CD4-positive, alpha-beta T cell treated with Interleukin-21 for 1 hour (primary cell): ENCODE measurements at places on chromosomes 3 and 15.

- DNase-seq: no peak
These were observed 372.3 kb upstream of the IL12A start for GRCh38 chr3:159616234-159616825.

DNA sequence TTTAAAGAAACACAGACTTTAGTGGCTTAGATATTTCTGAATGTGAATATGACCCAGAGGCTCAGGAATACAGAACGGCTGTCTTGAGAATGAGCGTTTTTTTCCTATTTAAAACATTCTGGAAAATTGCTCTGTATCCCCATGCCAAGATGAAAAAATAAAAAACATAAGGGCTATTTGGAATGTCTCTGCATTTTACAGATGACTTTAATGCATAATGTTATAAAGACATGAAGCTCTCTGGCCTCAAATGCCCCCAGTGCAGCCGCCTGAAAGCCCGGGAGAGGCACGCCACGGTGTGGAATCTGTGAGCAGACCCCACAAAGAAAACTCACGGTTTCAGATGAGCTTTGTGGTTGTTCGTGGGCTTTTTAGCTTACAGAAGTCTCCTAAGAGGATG lies 322.5 kb upstream of the ICE2 start:
- DNase-seq: no peak

DNA sequence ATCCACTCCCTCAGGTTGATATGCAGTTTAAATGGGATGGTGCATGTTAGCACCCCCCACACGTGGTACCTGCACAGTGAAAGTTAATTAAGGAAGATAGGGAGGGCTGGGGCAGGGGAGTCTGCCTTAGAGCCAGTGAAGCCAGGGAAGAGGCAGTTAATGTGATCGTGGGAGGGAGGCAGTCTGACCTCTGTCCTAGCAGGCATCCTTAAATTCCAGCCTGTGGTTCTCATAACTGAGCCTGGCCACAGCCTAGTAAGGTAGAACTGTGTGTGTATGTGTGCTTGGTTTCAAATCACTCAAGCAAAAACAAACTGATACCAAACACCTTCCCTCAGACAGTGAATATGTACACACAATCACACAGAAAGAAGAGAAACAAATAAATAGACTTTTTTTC lies 319.1 kb upstream of the TLE3 start:
- DNase-seq: no peak

- no peak for DNase-seq
These were observed 7.9 kb downstream of the RTF1 start for GRCh38 chr15:41424809-41425208.

GRCh38 chr15:49423021-49423420 lies at the start of gene FGF7:
Gene FGF7, plus strand, starts transcription at chr15:49423242. Its CDS starts 1,056 bp downstream, at chr15:49424298.
- DNase-seq: no peak

GRCh38 chr15:43266386-43266785 lies 342 bp downstream of the TGM5 start:
- no peak for DNase-seq

DNA sequence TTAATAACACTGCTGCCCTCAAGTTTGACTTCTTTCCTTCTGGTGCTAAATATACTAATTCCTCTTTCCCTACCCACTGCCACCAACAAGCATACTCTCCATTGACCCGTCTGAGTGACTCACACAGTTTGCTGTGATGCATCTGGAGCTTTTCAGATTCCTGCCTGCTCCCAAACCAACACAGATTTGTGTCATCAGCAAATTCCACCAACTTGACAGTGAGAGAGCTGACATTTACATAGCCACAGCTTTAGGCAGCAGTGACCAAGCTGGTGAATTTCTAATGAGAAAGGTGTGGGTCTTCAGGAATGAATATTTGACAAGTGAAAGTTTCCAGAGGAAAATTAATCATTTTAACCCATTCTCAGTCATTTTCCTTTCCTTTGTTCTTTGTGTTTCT lies 96.5 kb upstream of the PRICKLE2 start:
- no peak for DNase-seq

DNA sequence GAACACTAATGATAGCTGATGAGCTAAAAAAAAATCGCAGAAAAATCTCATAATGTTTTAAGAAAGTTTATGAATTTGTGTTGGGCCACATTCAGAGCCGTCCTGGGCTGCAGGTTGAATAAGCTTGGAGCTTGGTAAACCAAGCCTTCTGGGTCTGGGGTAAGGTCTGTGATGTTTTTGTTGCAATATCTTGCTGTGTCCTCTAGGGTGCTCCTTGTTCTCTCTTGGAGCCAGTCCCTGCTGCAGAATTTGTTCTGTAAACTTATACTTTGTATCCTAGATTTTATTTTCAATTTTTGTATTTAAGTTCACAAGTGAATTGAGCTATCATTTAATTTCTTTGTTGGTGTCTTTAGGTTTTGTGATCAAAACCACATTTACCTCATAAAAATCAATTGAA lies 143.7 kb downstream of the NR1D2 start:
- no peak for DNase-seq

- DNase-seq: peak; percentile 27
These were observed 1.6 kb upstream of the SUCNR1 start for GRCh38 chr3:151871639-151872468.
